ACHN (cell line): ENCODE measurements at places on chromosomes 1 and 21.

GRCh38 chr1:3558036-3558726, 53.1 kb downstream of the MEGF6 start:
- DNase-seq, result no peak

GRCh38 chr1:77316006-77316405, 34.2 kb downstream of the AK5 start:
- peak; percentile 42 for DNase-seq

GRCh38 chr1:228147151-228147693, 2.5 kb upstream of the GJC2 start:
- no peak for DNase-seq

GRCh38 chr1:41379738-41380130, 18.5 kb downstream of the FOXO6 start:
- no peak for DNase-seq

DNA sequence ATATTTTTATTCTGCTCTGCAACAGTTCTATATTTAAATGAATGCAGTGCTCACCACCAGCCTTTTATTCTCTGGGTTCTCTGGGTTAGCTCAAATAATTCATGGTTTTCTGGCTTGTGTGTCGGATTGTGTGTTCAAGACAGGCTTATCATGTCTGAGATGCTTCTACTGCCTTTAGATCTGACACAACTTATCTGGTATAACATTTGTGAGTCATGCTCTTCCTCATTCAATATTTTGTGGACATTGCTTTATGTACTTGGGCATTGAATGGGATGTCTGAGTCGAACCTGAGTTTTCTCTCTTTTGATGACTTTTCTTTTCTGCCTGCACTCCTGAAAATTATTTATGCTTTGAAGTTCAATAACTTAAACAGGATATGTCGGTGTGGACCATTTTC, 17.6 kb upstream of the PKP1 start:
- no peak for DNase-seq

GRCh38 chr1:26373281-26373680, 731 bp upstream of the ZNF683 start:
- no peak for DNase-seq

DNA sequence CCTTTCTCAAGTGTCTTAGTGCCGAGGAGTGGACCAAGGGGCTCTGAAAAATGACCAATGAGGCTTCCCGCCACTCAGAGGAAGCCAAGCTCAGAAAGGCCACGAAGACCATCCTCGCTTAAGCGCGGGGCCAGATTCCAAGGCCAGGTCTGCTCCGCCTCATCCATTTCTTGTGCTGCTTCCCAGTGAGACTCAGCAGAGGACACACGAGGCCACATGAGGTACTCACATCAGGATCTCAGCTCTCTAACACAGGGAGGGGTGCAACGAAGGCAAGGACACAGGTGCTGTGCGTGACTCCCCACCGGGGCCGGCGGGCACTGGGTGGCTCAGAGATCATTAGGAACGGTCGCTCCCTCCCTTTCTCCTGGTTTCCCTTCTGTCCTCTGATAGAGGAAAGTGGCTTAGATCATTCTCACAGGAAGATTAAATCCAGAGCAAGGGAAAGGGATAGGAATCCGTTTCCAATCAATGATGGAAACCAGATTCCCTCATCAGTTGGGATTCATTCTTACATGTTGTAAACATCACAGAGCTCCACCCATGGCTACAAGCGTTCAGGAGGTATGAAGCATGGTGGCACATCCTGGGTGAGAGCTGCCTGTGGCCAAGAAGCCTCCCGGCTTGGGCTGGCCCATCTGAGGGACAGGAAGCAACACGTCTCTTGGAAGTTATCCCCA, 46.7 kb downstream of the CAPZB start:
- DNase-seq, result no peak

DNA sequence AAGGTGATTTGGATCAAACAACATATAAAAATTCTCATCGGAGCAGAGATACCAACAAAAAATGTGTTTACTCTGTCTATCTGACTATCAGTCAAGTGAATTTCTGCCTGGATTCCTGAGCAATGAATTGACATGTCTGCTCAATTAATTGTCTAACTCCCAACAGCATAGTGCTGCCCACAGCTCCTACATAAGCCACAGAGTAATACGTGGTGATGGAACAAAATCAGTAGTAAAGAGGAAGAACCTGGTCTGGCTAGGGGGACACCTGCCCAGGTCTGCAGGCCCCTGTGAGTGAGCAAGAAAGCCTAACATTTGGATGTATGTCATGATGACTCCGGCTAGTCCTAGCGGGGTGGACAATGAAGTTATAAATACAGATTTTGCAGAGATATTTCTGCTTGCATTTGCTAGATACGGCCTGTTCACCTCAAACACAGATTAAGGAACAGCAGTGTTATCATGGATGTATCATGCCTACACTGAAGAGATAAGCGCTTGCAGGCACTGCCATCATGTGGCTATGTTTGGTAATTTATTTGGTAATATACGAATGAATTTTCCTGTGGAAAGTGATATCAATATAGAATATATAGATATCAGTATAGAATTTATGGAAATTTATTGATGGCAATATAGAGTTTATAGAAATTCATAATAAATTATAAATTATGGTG, 69.6 kb upstream of the LRRC8B start:
- peak; percentile 47 for DNase-seq

GRCh38 chr1:7500381-7501083, 270.6 kb upstream of the VAMP3 start:
- DNase-seq, result no peak

GRCh38 chr1:100767176-100767890, 47.8 kb downstream of the VCAM1 start:
- DNase-seq, result no peak

GRCh38 chr1:56125316-56125715, 454.0 kb downstream of the PLPP3 start:
- DNase-seq, result no peak

GRCh38 chr1:91774520-91775203, 111.3 kb downstream of the TGFBR3 start:
- DNase-seq, result no peak

GRCh38 chr1:97508653-97509218, 412.1 kb downstream of the DPYD start:
- DNase-seq, result no peak

- DNase-seq, result no peak
Measured at GRCh38 chr1:119903443-119903835, 7.1 kb upstream of the ADAM30 start.

DNA sequence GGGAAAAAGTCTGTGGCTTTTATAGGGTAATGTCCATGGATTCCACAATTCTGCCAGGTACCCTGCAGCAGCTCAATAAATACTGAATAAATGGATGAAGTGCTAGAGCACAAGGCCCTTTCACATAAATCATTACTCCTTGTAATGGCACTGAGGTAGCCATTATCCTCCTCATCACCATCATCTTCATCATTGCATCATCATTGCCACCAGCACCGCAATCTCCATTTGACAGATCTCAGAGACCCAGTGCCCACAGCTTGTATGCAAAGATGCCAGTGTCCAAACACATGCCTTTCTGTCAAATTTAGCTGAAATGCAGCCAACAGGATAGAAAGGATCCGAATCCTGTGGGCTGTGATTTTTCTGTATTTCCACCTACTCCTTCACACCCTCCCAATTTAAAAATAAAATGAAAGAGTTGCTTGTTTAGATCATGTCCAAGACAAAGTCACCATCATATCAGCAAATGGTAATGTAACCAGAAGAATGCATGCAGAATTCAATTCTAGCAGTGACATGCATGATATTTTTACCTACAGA, 17.4 kb downstream of the DAB1 start:
- DNase-seq, result no peak

GRCh38 chr1:208880433-208881100, 636.4 kb upstream of the PLXNA2 start:
- no peak for DNase-seq

DNA sequence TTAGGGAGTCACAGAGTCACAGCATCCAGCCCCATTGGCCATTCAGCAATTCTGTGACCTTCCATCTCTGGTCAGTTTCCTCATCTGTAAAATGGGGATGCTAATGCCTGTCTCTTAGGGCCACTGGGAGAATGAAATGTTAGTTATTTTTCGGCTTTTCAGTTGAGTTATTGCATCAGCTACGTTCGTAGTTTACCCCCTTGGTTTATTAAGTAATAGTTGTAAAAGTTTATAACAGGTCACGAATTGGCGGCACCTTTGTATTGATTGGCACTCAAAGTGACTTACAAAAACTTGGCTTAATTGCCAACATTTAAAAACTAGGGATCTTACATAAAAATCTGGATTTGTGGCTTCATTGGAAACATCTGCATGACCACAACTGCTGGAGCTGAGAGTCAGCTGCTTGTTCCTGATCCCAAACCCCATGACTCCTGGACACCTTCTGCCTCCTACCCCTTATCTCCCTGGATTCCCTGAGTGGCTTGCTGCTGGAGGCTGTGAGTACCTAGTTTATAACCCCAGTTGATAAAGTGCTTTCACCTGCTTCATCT, 23.0 kb upstream of the SLC1A7 start:
- no peak for DNase-seq

GRCh38 chr1:213122514-213122929, 71.5 kb downstream of the RPS6KC1 start:
- peak; percentile 70 for DNase-seq

DNA sequence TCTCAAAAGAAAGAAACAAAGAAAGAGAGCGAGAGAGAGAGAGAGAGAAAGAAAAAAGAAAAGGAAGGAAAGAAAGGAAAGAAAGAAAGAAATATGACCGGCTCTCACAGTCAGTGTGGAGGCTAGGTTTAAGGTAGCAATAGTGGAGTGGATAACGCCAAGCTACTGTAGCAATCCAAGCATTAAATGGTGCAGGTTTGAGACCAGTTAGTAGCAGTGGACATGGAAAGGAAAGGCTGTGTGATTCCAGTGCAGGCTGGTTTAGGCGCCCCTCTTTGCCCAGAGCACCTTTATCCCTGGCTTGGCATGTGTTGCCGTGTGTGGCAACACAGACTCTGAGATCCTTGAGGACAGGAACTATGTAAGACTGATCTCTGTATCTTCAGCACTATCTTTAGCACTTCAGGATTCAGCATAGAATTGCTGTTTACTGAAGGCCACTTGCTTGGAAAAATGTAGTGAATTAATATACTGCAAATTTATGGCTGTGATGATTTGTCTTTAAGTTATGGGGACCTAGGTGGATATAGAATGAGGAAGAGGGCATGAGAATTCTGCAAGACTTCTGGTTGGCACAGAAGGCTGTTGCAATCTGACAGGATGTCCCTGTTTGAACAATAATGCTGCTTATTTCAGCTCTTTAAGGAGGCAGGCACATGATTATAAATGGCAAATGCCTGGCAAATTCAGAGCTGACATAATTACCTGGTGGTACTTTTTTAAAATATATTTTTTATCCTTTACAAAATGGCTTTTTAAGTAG, 10.8 kb upstream of the OSBPL9 start:
- no peak for DNase-seq

DNA sequence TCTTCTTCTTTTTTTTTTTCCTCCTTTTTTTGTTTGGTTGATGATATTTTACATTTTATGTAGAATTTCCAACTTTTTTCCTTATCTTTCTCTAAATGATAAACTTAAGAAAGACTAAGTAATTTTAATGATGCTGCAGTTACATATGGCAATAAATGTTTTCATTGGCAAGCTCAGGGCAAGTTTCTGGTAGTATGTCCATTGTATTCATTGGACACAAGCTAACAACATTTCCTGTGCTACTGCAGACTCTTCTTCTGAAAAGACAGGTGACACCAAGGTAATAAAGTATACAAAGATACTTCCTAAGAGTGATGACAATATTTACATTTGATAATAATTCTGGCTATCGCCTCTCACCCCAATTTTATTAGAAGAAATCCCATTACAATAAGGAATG, 219.2 kb upstream of the NFIA start:
- DNase-seq, result no peak

GRCh38 chr1:200737647-200738291, 924 bp upstream of the CAMSAP2 start:
- no peak for DNase-seq

GRCh38 chr1:107950464-107950863, 14.5 kb downstream of the VAV3 start:
- no peak for DNase-seq

GRCh38 chr21:29786496-29787360, 153.1 kb downstream of the GRIK1 start:
- DNase-seq, result no peak

DNA sequence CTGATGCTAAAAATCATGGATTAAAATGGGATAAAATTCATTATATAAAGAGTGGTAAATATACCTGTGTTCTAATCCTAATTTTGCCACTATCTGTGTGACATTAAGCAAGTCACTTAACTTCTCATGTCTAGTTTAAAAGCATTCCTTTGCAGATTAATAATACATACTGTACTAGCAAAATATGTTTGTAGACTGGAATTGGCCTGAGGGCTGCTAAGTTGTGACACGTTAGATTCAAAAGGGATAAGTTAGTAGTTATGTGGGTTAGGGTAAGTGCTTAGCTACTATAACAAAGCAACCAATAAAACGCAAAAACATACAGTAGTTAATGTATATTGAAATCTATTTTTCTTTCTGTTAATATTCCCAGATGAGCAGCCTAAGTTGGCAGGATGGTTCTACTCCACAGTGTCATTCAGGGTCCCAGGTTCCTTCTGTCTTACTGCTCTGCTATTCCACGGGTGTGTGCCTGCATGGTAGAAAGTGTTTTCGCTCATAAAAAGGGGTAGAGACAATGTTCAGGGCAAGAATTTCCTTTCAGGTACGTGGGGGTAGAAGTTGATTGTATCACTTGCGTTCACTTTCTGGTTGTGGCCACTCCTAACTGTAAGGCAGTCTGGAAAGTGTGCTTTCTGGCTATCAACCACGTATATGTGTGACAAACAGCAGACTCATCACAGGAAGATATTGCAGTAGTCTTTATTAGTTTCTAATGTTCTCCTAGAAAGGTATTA, 239.8 kb downstream of the NFIA start:
- DNase-seq, result no peak

GRCh38 chr1:156806512-156807440, 9.9 kb downstream of the SH2D2A start:
- DNase-seq, result no peak

DNA sequence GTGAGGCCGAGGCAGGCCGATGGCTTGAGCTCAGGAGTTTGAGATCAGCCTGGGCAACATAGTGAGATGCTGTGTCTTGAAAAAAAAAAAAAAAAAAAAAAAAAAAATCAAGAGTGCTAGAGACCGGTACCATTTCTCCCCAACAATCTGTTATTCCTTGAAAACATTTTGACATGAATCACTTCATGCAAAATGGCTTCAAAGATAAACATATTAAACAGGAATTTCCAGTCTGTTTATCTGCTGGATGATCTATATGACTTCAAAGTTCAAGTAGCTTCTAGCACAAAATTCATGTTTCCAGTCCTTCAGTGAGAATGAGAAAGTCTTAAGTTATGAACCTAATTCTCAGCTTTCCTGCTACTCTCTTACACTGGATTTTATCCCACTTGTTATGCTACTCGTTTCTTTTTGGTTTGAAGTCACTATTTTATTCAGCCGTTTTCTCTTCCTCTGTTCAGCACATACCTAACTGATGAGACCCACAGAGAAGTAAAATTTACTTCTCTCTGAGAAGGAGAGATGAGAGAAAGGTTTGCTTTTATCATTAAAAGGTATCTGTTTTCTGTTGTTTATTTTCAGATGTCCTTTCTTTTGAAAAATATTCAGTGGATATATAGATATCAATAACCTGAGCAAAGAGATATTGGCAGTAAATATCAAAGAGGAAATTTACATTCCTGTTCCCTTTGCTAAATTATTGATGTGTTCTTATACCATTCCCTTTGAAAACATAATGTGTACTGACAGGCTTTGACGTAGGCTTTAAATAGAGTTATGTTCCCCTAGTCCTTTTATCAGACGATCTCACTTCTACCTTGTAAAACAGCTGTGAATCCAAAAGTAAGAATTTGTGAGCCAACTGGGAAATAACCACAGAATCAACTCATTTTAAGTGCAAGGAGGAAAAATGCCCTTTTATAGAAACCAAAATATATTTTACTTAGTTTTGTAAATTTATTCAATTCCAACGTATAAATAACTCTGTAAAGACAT, 38.2 kb downstream of the CD46 start:
- DNase-seq, result no peak
